Small intestine (tissue), 16 donors: ENCODE measurements at places on chromosomes 3 and 15. TPM values are rescaled to one million over a fixed set of nuclear protein-coding genes. Genes with fewer than 3 reads are reported as not detected.

- no peak for DNase-seq
Measured at GRCh38 chr15:66901336-66902100, 163.9 kb upstream of the SMAD3 start.

GRCh38 chr3:133941415-133941821, 45.7 kb upstream of the RAB6B start:
- DNase-seq = no peak

DNA sequence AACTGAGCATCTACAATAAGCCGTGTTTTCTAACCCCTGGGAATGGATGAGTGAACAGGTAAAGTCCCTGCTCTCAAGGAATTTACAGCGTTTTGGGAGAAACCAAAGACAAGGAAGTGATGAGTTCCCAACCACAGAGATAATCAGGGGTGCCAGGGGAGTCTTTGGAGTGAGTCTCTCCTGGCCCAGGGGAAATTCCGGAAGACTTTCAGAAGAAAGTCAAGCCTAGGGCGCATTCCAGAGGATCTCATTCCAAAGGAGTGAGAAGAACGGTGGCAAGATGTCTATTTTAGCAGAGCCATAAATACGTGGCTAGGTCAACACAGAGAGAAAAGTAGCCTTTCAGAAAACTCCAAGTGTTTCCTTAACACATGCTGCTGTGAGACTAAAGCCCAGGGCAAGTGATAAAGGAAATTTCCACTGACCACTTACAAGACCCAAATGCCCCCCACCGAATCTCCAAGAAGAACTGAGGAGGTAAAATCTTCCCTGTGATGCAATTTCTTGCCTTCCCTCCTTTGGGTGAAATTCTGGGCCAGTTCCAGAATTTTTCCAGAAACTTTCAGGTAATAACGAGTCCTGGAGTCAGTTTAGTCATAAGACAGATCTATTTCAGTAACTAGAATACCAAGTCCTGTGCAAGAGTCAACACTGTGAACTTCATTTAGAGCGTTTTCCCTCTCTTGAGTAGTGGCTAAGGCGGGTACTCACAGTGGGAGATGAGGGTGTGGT, 437.4 kb downstream of the NR2F2 start:
- DNase-seq = no peak

DNA sequence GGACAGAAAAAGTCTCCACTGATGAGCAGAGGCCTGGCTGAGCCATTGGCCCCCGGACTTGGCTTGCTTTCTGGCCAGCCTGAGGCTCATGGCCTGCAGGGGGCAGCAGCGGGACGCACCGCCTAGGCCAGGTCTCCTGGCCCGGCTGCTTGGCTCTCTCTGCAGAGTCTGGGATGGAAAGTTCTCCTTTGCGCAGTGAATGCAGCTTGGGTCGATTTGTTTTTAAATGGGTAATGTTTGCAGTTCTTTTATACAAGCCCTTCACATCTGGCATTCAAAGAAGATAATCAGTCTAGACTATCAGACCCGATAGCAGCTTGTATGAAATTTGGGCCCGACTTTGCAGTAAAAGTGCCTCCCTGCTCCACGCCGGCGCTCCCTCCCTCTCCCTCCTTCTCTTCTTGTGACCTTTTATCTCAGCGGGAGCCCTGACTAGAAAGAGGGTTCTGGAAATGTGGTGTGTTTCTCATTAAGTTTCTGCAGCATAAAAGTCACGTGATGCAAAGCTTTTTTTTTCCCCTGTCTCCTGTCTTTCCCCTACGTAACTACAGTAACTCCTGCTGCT, 59.9 kb downstream of the ZNF621 start:
- DNase-seq = peak; percentile 73

- DNase-seq = no peak
Measured at GRCh38 chr3:126450744-126451143, 24.9 kb downstream of the ZXDC start.

- no peak for DNase-seq
Measured at GRCh38 chr15:57419335-57419734, 43.0 kb downstream of the CGNL1 start.

DNA sequence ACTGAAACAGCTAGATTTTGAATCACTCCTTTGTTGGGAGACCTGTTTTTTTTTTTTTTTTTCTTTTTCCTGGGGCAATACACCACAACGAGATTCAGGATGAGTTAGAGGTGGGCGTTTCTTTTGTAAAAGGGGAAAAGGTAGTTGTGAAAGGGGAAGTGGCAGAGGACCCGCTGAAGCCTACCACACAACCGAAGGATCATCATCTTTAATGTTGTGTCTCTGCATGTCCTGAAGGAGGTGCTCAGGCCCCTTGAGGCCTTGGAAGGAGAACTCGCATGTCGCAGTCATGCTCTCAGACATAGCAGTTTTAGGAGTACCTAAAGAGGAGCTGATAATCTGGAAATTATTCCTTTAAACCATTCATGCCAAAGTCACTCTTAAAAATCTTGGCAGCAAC, 137.9 kb upstream of the LRIG1 start:
- no peak for DNase-seq

GRCh38 chr3:189953551-189953950, 167.1 kb downstream of the P3H2 start:
- no peak for DNase-seq

GRCh38 chr3:71614869-71615268, 31.3 kb upstream of the FOXP1 start:
- no peak for DNase-seq

DNA sequence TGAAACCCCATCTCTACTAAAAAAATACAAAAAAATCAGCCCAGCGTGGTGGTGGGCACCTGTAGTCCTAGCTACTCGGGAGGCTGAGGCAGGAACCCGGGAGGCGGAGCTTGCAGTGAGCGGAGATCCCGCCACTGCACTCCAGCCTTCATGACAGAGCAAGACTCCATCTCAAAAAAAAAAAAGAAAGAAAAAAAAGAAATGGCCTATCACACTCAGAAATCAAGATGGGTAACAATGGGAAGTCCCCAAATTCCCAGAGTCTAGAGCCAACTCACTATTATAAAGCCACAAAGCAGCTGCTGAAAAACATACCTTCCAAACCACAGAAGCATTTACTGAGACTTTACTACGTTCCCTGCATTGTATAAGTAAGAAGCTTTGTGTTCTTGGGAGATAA, 7.5 kb downstream of the HDGFL3 start:
- no peak for DNase-seq

DNA sequence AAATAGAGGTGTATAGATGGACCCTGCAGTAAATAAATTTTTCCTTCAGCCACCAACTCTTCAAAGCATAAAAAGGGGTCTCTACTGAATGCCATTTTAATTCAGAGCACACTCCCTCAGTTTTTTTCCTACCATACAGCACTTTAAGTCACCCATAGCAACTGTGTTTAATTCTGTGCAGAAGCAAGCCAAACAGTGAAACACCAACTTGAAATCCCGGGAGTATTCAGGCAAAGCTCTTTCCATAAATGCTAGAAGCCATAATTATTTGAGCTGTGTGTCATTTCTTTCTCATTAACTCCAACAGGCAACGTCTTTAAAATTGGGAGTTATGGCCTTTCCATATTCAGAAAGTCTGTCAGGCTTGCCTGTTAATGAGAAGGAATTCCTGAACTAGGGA, 562.1 kb downstream of the GRM7 start:
- no peak for DNase-seq

GRCh38 chr15:89657686-89658200, 2.5 kb upstream of the KIF7 start:
- no peak for DNase-seq

DNA sequence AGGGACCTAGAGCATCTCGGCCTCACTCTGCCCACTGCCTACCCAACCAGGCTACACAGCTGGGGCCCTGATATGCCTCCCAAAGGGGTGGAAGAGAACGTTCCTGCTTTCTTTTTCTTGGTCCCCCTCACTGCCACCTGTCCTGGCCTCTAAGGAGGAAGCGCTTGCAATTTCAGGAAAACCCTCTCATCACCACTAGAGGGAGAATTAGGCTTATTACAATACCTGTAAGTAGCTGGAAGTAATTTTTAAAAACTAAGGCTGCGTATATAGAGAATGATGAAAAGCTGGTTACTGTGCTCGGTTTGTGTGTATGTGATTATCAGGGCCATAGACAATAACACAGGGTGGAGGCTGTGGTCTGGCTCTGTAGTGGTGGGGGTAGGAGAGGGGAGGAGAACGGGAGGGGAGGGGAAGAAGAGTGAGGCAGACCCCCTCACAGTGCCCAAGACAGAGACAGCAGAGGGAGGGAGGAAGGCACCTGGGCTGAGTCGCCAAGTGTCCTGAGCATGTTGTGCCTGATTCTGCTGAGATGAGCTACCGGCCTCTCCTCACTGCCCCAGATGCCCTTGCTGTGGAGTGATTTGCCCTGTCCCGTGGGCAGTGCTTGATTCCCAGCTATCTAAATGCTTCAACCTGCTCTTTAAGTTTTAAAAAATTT, 3.3 kb downstream of the GABRG3 start:
- peak; percentile 41 for DNase-seq

- no peak for DNase-seq
Measured at GRCh38 chr3:186589121-186589520, 18.6 kb downstream of the DNAJB11 start.

GRCh38 chr3:126969586-126969985, 13.3 kb upstream of the PLXNA1 start:
- no peak for DNase-seq

DNA sequence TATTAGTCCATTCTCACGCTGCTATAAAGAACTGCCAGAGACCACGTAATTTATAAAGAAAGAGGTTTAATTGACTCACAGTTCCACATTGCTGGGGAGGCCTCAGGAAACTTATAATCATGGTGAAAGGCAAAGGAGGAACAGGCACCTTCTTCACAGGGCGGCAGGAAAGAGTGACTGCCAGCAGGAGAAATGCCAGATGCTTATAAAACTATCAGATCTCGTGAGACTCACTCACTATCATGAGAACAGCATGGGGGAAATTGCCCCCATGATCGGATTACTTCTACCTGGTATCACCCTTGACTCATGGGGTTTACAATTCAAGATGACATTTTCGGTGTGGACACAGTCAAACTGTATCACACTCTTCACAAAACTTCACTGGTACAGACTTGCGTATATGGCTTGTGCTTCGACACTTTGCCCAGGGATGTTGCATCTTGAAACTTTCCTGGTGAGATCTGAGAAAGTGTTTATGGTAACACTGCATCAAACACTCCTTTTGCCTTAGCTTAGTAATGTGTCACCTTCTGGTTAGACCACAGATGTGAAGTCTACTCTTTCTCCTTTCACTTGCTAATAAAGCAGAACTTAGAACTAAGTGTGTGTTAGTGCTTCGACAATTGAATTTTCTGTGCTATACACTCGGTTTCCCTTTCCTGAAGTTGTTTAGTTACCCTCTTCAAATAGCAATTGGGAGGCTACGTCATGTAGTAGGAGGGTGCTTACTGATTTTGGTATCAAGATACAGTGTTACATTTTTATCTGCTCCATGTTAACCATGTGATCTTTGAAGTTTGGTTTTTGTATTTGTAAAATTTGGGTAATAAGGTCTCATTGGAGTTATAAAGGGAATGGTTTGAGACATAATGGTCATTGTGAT, 185.7 kb downstream of the LPP start:
- peak; percentile 17 for DNase-seq

- no peak for DNase-seq
Measured at GRCh38 chr3:114878114-114878839, 268.8 kb downstream of the ZBTB20 start.

GRCh38 chr15:64216730-64217428, 54.1 kb upstream of the PPIB start:
- DNase-seq = peak; percentile 37

- DNase-seq = no peak
Measured at GRCh38 chr3:47874913-47875312, 72.0 kb downstream of the DHX30 start.

GRCh38 chr3:58307639-58308215, 1.4 kb downstream of the HTD2 start:
- peak; percentile 48 for DNase-seq

DNA sequence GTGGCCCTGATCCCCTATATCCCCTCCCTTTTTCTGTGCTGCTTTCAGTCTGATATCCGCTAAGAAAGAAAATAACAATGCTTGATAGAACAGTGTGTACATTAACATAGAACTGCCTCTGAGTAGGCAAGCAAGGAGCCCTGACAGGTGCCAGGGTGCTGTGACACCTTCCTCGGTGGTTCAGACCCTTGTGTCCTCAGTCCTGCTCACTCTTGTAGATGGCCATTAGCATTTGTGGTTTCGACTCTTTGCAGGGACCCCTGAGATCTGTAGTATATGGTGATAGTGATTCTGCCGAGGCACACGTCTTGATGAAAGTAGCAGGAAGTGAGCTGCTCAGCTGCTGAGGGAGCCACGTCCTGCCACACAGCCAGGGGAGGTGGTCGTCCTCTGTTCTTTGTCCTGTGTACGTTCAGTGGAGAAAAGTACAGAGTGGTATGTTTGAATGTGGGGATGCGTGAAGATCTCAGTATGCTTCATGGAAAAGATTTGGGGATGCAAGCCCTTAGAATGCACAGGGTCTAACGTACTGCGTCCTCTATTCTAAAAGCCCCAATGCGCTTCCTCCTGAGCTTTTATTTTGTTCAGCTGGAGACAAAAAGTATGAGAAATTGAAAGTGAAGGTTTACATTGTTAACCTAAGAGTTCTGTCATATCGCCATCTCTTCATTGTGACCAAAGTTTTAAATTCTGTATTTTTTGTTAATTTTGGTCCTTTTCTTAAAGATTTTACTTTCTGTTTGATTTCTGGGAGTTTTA, 35.4 kb downstream of the PXYLP1 start:
- peak; percentile 29 for DNase-seq

Gene PP2D1
- not detected for polyA plus RNA-seq

Gene SNTN
- polyA plus RNA-seq = not detected

Gene SPINT1
- 204 TPM for polyA plus RNA-seq

Gene RNF168
- polyA plus RNA-seq = 11.9 TPM

Gene NME9
- not detected for polyA plus RNA-seq

Gene PLCH1
- polyA plus RNA-seq = 3.1 TPM

Gene SEMA3F
- polyA plus RNA-seq = 3.0 TPM

Gene MST1R
- polyA plus RNA-seq = 50.3 TPM

Gene B3GALNT1
- polyA plus RNA-seq = 4.3 TPM

Gene ALDH1L1
- 4.5 TPM for polyA plus RNA-seq

Gene COL8A1
- 0.27 TPM for polyA plus RNA-seq

Gene OR5K2
- polyA plus RNA-seq = not detected

Gene FOXB1
- polyA plus RNA-seq = not detected

Gene RETNLB
- not detected for polyA plus RNA-seq

Gene UROC1
- 0.07 TPM for polyA plus RNA-seq

Gene ATG3
- 48.2 TPM for polyA plus RNA-seq

Gene CCDC54
- polyA plus RNA-seq = not detected
